ENCODE measurements at places on chromosomes 16 and 17. TPM values are rescaled to one million over a fixed set of nuclear protein-coding genes. Genes with fewer than 3 reads are reported as not detected.

DNA sequence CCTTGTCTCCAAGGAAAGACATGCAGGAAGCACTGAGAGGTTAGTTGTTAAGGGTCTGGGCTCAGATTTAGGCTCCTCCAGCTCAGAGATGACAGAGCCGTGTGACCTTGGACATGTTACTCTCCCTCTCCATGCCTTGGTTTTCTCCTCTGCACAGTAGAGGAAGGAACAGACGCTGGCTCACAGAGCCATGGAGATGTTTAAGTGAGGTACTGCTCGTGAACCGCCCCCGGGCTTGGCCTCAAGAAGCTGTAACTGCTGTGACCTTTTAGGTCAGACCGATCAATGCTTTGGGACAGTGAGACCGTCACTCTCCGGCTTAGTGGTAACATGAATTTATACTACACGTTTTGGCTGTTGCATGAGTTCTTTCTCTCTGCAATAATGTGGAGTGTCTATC is 197.4 kb downstream of the C16orf95 start:
- no peak for DNase-seq

C17orf78 gene
- total RNA-seq, result not detected

SP6 gene
- 4.2 TPM for total RNA-seq

MYH11 gene
- not detected for total RNA-seq

GRCh38 chr17:40479754-40480480 is 21.5 kb downstream of the TNS4 start:
- no peak for DNase-seq

- DNase-seq, result no peak
Measured at GRCh38 chr16:22370038-22370820, 4.2 kb downstream of the CDR2 start.

GRCh38 chr16:87044829-87045228 is 272.4 kb downstream of the C16orf95 start:
- DNase-seq, result no peak

- no peak for DNase-seq
Measured at GRCh38 chr17:82487910-82488309, 29.4 kb downstream of the NARF start.

MYO15A gene
- total RNA-seq, result 0.32 TPM

PPY gene
- total RNA-seq, result not detected

- DNase-seq, result no peak
Measured at GRCh38 chr17:17990282-17990681, 17.6 kb downstream of the DRC3 start.

- DNase-seq, result peak; percentile 70
Measured at GRCh38 chr17:41322094-41322902, 6.8 kb upstream of the KRTAP17-1 start.

DNA sequence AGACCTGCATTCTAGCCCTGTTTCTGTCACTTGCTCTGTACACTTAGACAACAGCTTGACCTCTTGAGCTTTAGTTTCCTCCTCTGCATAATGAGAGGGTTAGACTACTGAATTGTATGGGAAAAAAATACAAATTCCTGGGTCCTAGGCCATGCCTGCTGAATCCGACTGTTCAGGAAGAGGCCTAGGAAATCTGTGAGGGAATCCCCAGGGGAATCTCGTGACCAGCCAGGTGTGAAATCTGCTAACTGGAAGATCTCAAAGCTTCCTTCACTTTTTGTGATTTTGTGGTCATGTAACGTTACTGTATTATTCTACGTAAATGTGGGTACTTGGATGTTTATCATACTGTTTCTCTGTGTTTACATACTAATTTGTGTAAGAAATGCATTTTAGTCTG is 58.2 kb downstream of the CYLD start:
- no peak for DNase-seq

Data from foreskin keratinocyte (primary cell).